ENCODE measurements at places on chromosomes 2 and 18. TPM values are rescaled to one million over a fixed set of nuclear protein-coding genes. Genes with fewer than 3 reads are reported as not detected.

The CGREF1 gene
- 17.3 TPM for total RNA-seq

- DNase-seq = no peak
Measured at GRCh38 chr2:65939687-65940086, 495.2 kb upstream of the MEIS1 start.

DNA sequence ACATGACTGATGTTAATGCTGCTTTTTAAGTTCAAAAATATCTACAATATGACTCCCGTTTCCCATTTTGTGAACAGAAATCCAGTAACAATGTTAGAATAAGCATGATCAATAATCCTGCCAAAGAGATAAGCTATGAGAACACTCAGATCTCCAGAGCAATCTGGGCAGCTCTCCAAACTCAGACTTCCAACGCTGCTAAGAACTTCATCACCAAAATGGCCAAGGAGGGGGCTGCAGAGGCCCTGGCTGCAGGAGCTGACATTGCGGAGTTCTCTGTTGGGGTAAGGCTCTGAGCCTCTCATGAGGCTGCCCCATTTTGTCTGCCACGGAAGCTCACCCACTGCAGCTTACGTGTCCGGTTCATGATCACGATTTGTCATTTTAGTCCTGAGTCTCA is 68.4 kb downstream of the UGGT1 start:
- DNase-seq = no peak

DNA sequence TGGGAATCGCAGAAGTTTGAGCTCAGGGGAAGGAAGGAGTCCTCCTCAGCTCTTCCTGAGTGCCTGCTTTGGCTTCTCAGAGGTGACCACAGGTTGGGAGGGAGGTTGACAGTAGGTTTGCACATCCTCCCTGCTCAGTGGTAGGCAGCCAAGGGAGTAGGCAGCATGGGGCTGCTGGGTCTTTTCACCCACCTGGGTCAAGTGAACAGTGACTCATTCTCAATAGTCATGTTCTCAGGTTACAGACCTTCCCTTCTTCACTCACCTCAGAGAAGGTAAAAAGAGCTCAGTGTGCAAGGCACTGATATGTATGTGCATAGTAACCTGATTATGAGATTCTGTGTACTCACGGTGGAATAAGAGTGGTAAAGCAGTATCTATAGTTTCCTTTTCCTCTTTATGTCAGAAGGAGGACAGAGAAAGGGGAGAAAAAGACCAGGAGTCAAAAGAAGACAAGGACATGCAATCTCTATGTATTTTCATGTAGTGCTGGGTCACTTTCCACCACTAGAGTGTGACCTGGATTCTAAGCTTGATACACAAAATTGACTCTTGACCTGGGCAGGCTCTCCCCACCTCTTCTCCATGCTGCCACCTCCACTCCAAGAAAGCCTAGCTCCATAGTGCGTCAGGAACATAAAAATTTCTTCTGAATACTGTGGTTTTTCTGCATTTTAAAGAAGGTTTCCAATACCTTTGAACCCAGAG is 36.5 kb upstream of the ASNSD1 start:
- DNase-seq = no peak

- DNase-seq = peak; percentile 84
Measured at GRCh38 chr2:61763605-61764034, 90.2 kb downstream of the FAM161A start.

DNA sequence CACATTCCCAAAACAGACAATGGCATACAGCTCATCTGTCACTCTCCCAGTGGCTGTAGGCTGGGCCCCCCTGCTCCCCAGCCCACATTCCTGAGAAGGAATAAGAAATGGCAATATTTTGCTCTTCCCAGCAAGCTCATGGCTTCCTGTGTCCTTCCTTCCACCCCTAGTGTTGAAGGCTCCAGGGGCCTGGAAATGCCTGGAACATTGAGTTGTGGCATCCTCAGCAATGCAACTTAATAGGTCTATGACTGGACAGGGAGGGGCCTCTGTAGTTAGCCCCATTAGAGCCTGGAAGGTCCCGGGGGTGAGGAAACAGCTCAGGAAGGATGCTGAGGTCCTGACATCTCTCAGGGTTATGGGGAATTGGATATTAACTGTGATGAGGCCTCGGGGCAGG is 3.3 kb downstream of the KIF3C start:
- no peak for DNase-seq

GRCh38 chr2:237629739-237630138 is 2.4 kb downstream of the LRRFIP1 start:
- DNase-seq = no peak

- DNase-seq = no peak
Measured at GRCh38 chr18:11663439-11664029, 25.5 kb upstream of the GNAL start.

- no peak for DNase-seq
Measured at GRCh38 chr2:98548920-98549818, 59.1 kb downstream of the COA5 start.

DNA sequence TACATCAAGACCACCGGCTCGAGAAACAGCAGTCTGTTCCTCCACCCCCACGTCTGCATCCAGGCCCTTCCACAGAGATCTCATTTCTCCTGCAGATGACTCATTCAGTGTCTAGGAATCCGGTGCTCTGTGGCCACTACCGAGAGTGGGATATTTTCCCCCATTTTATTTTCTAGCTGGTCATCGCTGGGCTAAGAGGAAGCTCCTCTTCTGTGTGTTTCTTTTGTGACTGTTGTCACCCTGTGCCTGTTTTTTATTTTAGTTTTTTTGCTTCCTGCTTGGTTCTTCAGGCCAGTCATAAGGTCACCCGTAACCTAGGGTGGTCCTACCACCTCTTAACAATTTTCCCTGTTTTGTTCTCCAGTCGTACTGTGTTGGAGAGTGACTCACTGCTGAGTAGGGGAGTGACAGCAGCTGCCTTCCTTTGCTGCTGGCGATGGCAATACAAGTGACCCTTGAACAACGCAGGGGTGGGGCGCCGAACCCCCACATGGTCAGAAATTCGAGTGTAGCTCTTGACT is 6.7 kb downstream of the RAMP1 start:
- no peak for DNase-seq

DNA sequence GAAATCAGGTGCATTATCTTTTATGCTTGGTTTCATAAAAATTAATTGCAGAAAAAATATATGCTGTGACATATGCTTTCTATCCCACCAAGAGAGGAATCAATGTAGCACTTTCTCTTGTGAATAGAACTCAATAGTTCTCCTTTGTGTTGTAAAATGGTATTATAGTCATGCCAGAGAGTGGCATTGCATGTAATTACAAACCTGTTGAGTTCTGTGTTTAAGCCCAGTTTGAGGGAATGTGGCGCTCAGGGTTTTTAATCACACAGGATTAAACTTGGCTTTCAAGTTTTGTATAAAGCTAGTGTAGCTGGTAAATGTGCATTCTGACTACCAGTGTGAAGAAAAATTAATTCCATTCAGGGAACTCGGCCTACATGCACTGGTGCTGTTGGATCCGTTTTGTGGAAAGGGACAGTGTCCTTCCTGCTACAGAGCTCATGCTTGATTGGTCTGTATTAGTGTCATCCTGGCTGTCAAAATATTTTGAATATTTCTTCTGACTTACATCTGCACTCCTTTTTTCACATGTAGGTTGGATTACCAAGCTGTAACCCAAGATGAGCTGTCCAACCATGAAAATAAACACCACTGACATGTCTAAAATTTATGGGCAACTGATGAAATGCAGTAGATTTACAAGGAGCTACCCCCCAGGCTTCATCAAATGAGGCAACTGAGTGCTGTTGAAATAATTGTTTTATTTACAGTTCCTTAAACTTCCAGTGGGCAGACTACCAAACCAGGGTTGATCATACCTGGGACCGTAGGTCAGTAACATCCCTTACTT is 80.3 kb downstream of the SLC4A3 start:
- no peak for DNase-seq

DNA sequence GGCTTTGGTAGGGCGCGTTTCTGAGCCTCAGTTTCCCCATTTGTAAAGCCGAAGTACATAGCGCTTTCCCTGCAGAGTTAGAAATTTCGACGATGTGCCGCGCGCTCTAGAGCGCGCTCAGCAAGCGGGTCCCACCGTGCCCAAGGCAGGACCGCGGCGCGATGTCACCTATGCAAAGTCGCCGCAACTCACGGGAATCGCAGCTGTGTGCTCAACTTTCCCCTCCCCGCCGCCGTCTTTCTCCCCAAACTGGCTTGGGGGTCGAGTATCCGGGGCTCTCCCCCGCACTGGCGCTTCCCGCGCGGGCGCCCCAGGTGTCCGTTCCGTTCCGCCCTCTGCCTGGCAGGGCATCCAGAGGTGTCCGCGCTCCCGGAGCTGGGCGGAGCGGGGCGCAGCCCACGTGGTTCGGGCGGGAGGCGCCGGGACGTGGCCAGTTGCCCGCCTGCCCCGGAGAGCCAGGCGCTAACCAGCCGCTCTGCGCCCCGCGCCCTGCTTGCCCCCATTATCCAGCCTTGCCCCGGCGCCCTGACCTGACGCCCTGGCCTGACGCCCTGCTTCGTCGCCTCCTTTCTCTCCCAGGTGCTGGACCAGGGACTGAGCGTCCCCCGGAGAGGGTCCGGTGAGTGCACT is at the start of gene MLPH:
Gene MLPH (plus strand): TSS at position 433 of the 630 bp plus-strand sequence. CDS start 6,176 bp downstream, outside the sequence.
- DNase-seq = no peak

DNA sequence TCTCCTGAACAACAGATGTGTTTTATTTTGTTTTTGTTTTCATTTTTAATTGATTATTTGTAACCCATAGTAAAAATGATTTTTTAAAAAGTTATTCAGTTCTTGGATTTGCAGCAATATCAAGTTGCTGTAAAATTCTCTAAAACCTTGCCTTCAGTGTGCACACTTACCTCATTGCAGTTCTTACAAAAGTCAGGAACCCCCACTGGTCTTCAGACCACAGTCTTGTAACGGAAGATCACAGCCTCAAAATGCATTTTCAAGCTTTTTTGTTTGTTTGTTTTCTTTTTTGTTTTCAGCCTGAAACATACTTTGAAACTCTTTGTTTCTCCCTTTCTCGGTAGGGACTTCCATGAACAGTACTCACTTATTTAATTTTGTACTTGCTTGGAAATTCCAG is 1012.8 kb upstream of the GYPC start:
- no peak for DNase-seq

DNA sequence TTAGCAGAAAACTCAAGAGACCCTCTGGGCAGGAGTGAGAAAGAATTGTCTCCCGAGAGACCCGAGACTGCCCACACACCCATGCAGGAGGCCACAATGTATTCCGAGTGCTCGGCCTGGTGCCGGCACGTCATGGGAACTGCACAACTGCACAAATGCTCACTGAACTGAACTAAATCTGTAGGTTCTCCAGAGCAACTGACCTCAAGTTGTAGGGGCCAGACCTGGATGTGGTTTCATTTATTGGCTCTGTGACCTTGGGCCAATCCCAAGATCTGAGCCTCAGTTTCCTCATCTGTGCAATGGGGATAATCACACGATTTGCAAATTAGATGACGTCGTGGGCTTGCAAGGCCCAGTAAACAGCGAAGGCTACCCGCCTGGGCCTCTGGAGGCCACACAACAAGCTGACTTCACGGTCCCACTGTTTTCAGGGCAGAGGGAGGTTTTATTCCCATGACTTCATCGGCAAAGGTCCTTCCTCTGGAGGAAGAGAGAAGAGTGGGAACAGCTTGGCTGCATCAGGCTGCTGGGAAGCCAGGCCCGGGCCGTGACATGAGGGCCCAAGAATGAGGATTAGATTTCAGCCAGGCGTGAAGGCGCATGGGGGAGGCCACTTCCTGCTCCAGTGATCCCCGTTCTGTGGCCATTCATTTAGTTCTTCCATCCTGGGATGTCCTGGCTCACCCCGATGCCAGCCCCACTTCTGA is 3.6 kb upstream of the ERFE start:
- DNase-seq = no peak

- DNase-seq = no peak
Measured at GRCh38 chr18:56869189-56869777, 218.1 kb downstream of the WDR7 start.

- DNase-seq = no peak
Measured at GRCh38 chr18:41989508-41989907, 34.5 kb downstream of the PIK3C3 start.

DNA sequence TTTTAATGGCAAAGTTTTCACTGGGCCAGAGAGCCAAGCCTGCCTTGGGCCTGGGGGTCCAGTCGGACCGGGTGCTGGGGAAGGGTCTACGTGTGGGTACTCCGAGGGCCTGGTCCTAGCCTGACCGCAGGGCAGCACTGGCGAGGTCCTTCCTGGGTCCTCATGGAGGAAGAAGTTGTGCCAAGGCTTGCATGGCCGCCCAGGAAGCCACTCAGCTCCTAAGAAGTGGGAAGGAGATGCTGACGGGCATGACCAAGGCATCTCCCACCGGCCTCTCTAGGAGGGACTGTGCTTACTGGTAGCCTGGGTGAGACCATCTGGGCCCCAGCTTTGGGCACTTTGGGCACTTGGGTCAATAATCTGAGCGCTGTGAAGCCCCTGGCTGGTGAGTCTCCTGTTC is 22.6 kb downstream of the CIB4 start:
- DNase-seq = no peak

DNA sequence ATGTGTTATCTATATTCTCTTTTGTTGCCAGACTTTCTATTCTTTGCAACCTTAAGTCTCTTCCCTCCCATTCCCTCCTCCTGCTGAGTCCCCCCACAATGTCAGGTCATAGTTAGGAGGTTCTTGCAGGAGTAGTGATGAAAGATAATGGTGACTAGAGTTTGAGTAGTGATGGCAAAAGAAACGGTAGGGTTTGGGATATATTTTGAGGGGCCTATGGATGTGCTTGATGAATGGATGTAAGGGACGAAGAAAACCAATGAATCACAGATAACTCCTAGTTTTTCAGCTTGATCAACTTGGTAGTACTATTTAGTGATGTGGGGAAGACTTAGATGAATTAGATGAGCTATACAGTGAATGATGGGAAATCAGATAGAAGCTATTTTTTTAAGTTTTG is 21.0 kb downstream of the EML4 start:
- no peak for DNase-seq

- DNase-seq = no peak
Measured at GRCh38 chr2:29130295-29130694, 15.1 kb downstream of the CLIP4 start.

DNA sequence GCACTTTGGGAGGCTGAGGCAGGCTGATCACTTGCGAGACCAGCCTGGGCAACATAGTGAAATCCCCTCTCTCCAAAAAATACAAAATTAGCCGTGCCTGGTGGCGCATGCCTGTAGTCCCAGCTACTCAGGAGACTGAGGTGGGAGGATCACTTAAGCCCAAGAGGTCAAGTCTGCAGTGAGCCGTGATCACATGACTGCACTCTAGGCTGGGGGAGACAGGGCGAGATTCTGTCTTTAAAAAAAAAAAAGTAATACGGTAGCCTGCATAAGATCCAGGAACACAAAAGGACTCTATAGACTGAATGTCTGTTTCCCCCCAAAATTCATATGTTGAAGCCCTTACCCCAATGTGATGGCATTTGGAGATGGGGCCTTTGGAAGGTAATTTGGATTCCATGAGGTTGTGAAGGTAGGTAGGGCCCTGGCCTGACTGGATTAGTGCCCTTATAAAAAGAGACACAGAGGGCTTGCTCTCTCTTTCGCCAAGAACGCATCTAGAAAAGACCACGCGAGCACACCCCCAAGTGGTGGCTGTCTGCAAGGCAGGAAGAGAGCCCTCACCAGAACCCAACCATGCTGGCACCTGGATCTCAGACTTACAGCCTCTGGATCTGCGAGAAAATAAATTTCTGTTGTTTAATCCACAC is 17.0 kb downstream of the MBOAT2 start:
- DNase-seq = no peak
